ENCODE measurements at places on chromosomes 11 and 22.
A peak's percentile ranks its signal among the peaks of the same experiment; 100 is the strongest.

DNA sequence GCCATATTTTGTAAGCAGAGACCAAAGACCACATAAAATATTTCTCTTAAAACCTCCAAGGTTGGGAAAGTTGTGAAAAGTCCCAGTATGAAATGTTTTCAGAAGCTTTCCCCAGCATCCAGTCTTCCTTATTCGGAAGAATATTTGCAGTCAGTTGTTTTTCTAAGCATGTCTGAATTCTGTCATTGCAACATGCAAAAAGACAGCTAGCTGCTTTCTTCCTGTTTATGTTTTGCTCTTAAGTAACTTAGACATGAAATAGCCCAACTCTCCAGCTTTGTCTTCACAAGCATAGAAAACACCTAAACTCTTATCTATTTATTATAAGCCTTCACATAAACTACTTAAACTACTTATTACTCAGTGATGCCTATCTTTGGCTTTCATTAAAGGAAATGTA, 57.9 kb upstream of the MMP13 start:
- DNase-seq = no peak

DNA sequence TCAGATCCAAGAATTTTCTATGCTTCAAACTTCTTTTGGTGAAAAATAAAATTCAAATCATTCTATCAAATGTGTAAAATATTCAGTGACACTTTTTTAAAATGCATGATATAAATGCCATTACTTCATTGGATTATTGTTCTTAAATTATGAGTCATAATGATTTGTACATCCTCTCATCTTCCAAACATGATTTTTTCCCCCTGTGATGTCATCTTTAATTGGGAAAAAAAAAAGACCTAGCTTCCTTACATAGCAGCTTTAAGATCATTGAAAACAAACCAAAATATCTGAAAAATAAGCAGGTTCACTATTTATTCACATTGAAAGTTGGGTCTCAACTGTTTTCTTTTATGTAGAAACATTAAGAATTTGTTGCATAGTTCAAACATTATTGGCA, 1549.4 kb downstream of the LRRC4C start:
- no peak for DNase-seq

GRCh38 chr22:37203354-37204044, 8.8 kb downstream of the SSTR3 start:
- no peak for DNase-seq

GRCh38 chr11:94417386-94417987, 16.3 kb upstream of the GPR83 start:
- peak; percentile 49 for DNase-seq
